NCI-H2081 (cell line): ENCODE measurements at places on chromosomes 12 and 14.
A peak's percentile ranks its signal among the peaks of the same experiment; 100 is the strongest.

- peak; percentile 28 for DNase-seq
Measured at GRCh38 chr12:68446901-68447796, 115.0 kb upstream of the MDM1 start.

DNA sequence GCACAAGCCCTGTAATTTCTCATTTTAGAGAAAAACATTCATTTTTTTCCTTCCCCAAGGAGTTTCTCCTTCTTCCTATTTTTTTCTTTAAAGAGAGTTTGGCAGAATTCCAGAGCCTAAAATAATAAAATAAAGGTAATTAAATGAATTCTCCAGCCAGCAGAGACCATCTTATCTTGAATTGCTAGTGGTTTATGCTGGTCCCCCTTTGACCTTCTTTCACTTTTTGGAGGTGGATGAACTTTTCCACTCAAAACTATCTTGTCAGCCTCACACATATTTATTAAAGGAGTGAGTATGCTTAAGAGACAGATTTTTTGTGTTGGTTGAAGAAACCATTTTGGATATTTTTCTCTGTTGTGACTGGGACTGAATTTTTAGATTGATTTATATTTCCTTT lies 47.6 kb downstream of the ADIPOR2 start:
- no peak for DNase-seq

GRCh38 chr14:104972301-104973134 lies 5.7 kb downstream of the AHNAK2 start:
- DNase-seq = no peak

- no peak for DNase-seq
Measured at GRCh38 chr12:124326871-124327270, 32.0 kb downstream of the RFLNA start.

- no peak for DNase-seq
Measured at GRCh38 chr14:61703342-61704129, 8.2 kb downstream of the HIF1A start.

- DNase-seq = no peak
Measured at GRCh38 chr12:6114476-6114870, 10.0 kb downstream of the VWF start.

DNA sequence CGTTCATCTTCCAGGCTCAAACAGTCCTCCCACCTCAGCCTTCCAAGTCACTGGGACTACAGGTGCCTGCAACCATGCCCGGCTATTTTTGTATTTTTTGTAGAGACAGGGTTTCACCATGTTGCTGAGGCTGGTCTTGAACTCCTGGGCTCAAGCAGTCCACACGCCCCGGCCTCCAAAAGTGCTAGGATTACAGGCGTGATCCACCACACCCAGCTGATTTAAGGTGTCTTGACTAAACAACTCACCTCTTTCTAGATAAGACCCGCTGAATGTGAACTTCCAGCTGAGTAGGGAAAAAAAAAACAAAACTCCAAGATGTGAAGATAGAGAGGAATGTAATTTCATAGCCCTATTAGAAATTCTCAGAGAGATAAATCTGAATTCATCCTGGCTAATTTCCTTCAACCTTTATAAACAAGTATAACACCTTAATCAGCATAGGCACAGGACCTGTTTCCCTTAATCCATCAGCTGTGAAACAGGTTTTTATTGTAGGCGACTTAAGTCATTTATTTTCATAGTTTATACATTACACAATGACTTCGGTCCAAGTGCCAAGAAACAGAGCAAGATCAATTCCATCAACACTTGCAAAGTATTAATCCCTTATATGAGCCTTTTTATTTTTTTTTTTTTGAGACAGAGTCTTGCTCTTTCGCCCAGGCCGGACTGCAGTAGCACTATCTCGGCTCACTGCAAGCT lies 51.5 kb downstream of the HCAR2 start:
- no peak for DNase-seq

DNA sequence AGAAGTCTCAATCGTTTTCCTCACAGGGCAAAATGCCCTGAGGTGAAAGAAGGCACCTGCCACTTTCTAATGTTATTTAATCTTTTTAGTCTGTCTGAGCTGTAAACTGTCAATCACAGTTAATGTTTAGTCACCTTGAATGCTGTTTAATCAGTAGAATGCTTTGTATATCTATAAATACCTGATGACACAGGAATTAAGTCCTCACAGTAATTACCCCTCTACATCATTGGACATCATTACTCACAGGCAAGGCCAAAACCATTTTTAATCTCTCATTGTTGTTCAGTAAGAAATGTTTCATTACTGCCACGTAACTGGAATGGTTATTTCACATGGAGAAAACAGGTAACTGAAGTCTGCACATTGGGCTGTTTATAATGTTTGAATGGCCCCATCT lies 178.8 kb downstream of the EXOC5 start:
- DNase-seq = peak; percentile 62

- no peak for DNase-seq
Measured at GRCh38 chr12:75447691-75448393, 32.7 kb upstream of the GLIPR1 start.

DNA sequence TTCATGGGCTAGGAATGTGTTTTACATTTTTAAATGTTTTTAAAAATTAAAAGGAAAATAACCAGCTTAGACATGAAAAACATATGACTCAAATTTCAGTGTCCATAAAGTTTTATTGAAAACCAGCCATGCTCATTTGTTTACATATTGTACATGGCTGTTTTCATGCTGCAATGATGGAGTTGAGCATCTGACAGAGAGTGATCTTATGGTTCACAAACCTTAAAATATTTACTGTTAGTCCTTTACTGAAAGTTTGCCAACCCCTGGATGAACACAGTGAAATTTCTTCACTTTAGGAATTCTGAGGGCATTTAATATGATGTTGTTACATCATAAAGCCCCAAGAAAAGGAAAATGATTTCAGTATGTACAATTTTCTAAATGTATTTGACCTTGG lies 16.1 kb downstream of the RASSF9 start:
- no peak for DNase-seq

DNA sequence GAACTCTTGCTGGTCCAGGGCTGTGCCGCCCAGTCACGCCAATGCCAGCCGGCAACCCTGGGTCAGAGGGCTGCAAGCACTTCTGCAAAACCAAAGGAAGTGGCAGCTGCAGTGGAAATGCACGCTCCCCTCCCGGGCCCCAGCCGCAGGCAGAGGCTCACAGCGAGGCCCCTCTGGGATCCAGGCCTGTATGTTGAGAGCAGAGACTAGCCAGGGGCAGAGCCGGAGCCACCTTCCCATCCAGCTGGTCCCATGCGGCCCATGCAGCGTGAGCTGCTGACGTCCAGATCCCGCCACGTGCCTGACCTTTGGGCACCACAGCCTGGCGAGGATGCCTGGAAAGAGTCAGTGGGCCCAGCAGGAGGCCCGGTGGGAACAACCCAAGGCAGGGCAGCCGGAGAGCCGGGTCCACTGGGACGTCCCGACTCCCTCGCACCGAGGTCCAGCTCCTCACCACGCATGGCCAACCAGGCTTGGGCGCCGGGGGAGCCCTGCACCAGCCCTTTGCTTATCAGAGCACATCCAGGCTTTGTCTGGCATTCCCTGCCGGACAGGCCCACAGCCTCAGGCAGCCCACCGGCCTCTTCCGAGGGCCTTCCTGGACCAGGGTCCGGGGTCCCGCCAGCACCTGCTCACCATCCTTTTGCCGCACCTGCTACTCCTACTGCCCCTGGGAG lies 4.3 kb downstream of the GPR132 start:
- DNase-seq = no peak

DNA sequence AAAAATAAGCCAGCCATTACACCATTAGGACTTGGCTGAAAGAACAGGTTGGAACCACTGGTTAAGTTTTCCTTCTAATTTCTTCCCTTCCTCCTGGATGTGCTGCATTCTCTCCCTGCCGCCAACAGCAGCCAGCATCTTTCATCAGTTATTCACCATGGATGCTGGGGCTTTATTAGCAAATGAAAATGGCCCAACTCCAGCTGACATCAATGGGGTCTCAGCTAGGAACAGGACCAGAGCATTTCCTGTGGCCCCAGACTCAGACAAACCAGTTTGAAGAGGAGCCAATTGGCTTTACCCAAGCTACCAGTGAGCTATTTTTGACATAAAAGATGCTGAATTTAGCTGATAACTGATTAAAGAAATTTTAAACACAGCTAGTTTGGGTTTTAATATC lies 26.0 kb upstream of the TBX5 start:
- DNase-seq = no peak

DNA sequence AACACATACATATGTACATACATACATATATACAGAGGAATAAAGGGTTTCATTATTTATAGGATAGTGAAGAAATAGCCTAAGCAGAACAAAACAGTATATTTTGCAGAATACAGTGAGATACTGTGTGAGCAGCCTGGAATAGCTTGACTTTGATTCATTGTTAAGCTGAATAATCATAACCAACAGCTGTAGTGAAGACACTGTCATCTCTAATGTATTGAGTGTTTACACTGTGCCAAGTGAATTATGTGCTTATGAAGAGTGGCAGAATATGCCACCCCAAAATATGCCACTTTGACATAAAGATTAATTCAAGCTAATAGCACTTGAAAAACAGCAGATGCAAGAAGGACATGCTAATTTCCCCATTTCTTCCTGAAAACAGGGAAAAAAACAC lies 48.2 kb upstream of the LRFN5 start:
- no peak for DNase-seq

- DNase-seq = no peak
Measured at GRCh38 chr12:12099102-12099501, 28.4 kb downstream of the BCL2L14 start.

DNA sequence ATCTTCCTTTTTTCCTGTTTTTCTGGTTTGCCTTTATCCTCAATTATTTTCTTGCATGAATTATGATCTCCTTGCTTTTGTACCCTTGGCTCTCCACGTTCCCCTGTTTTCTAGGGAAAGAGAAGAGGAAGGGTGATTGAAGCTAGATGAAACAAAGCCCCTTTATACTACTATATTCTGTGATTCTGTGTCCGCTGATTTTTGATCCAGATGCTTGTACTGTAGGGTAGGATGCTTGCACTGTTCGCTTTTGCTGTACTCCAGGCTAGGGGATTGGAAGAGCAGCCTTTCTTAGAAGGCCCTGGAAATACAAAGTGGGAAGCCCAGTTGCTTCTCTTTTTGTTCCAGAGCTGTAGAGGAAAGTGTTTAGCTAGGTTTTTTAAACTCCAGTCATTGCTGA lies 35.1 kb upstream of the KLHDC2 start:
- DNase-seq = no peak

DNA sequence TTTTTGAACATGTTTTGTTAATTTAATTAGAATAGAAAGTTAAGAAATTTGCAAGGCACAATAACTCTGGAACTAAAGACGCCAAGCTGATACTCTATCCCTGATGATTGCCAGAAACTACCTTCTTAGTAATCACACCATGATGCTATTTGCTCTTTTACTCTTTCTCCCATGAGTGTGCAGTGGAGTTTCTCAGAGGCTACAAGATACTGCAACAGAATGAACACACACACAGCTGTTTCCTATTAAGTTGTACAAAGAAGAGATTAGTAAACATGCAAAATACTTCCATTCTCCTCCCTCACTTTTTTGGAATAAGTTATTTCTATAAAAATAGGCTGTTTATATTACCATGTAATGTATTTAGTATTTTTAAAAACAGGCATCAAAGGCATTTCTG lies 1367.5 kb downstream of the AACS start:
- no peak for DNase-seq

DNA sequence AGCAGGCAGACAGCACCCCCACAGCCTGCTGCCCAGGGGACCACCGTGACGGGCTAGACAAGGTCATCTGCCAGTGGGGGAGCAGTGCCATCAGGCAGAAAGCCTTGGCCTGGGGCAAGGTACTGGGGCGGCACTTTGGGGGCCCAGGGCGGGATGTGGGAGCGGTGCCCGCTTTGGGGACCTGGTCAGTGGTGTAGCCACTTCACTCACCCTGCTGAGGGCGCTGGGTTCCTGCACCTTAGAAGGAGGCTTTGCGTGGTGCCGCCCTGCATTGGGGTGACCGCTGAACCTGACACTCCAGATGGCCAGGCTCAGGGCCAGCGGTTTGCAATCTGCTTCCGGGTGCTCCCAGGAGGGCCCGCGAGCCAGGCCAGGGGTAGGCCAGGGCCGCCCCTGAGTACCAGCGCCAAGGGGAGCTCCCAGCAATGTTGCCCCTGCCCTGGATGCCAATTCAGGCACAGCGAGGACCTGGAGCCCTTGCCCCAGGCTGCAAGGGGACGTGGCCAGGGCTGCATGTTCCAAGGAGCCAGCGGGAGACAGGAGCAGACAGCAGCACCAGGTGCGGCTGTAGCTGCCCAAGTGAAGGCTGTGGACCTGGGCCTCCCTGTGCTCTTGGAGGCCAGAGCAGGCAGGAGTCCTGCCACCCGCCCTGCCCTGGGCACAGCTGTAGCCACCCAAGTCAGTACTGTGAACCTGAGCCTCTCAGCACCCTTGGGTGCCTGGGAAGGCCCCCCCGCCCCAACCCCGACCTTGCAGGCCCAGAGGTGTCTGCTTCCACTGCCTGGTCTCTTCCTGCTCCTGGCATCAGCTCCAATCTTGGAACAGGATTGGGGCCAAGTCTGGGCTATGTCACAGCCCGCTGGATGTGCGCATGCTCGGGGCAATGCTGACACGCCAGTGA lies 550.7 kb downstream of the SLC6A15 start:
- DNase-seq = no peak

DNA sequence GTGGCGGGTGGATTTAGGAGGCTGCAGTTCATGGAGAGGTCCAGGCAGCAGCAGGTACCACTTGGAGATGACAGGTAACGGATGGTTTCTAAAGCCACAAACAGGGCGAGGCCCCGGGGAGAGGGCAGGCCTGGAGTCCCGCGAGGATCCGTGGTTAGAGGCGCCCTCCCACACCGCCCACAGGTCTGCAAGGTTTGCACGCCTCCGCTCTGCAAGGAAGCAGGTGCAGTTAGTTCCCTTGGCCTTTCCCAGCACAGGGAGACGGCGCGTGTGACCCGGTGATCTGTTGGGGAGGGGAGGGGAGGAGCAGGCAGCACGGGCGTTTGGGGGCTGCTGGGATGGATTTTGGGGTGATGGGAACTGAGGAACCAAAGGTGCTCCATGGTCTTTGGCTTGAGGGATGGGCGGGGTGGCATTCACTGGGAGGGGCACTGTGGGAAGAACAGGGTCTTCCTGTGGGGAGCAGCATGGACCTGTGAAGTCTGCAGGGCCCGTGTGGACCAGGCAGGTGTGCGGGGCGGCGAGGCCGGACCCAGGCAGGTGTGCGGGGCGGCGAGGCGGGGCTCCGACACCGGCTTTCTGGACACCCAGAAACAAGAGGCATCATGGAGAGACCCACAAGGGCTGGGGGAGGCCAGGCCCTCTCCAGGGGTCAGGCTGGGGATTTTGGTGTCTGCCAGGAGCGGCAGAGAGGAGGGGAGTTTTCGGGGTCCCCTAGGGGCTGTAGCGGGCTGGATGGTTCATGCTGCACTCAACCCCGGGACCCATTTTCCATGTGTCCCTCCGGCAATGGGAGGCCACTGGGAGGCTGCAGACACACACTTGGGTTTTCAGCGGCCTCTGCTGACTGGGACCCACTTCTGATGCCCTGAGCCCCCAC lies 29.1 kb downstream of the NOC4L start:
- DNase-seq = no peak

DNA sequence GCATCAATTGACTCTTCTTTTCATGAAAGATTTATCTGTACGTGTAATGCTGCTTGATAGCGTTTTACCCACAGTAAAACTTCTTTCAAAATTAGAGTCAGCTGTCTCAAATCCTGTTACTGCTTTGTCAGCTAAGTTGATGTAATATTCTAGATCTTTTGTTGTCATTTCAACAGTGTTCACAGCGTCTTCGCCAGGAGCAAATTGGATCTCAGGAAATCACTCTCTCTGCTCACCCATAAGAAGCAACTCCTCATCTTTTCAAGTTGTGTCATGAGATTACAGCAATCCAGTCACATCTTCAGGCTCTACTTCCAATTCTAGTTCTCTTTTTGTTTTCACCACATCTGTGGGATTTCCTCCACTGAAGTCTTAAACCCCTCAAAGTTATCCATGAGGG lies 9.5 kb downstream of the PCNX1 start:
- no peak for DNase-seq
